Calu3 (cell line): ENCODE measurements at places on chromosomes 3 and 15. TPM values are rescaled to one million over a fixed set of nuclear protein-coding genes. Genes with fewer than 3 reads are reported as not detected.
A peak's percentile ranks its signal among the peaks of the same experiment; 100 is the strongest.

FAM43A gene
- total RNA-seq = 1.8 and 2.9 TPM in 2 replicates

TLR9 gene
- 0.14 and 0.27 TPM in 2 replicates for total RNA-seq

CLDN18 gene
- total RNA-seq = 0.85 and 3.3 TPM in 2 replicates

MYO9A gene
- total RNA-seq = 31.8 and 32.8 TPM in 2 replicates

CDHR4 gene
- not detected in 2 replicates for total RNA-seq

DNA sequence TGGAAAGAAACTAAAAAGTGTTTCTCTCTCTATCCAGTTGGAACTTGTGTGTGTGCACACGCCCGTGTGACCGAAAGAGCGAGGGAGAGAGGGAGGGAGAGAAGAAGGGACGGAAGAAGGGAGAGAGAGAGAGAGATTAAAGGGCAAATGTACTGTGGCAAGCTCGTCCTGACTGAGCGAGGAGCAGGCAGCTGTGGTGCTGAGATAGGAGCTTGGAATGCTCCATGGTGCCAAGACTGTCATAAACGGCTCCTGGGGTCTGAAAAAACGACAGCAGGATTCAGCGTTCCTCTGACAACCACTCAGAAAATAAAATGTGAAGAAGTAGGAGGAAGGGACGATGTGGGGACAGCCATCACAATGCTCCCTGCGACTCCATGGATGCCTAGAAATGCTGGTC, 276.0 kb downstream of the SV2B start:
- no peak for DNase-seq

DNA sequence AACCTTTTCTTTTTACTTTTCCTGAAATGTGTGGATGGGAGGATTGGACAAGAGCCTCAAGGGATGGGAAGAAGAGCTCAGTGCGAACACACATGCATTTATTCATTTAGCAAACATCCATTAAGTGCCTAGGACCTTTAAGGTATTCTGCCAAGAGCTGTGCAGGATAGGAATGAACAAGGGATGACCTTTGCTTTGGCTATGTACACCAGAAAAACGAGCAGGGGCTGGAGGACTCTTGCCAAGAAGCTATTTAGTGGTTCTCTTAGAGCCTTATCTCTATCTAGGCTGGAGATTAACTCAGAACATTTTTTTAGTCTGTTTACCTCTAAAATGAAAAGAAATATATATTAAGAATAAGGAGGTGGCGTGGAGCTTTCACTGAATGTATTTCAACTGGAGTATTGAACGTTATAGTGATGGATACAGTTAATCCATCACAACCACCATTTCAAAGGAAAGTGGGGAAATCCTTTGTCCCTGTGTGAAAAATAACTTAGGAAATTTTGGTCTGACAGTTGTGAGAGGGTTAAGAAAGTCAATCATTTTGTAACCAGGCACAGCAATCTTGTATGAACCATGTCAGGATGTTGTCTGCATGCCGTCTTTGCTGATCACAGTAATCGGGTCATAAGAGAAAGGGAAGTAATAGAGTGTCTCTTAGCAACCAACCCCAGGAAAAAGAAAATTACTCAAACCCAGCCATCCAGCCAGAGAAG, 279.0 kb downstream of the LPP start:
- DNase-seq = peak; percentile 34

DNA sequence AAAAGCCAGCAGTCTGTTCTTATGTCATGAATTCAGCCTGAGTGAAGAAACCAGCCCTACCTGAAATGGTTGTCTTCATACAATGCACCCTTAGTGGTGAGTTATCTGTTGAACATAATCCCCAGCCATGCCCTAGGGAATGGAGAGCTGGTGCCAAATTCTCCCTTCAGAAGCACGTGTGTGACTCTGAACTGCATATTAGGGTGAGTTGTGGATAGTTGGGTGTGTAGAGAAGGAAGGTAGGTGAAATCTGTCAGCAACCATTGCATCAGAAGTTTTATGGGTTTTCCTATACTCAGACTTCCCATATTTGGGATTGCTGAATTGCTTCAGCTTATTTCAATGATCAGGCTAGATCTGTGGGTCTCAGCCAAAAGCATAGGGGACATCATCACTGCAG, 46.5 kb upstream of the TP63 start:
- no peak for DNase-seq

DNA sequence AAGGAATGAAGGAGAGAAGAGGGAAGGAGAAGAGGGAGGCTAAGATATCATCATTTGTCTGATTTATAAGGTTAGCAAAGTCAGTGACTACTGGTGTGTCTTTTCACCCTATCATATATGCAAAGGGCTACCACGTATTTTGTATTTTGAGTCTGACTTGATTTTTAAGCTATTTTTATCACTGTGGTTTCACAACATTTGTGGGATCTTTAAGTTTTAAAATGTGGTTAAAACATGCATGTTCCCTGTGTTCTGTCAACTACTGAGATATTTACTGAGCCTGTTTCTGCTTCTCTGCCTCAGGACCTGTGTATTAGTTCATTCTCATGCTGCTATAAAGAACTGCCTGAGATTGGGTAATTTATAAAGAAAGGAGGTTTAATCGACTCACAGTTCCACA, 22.5 kb upstream of the SPTSSB start:
- no peak for DNase-seq

- DNase-seq = no peak
These were observed 281.4 kb upstream of the TLE3 start for GRCh38 chr15:70379134-70379533.

DNA sequence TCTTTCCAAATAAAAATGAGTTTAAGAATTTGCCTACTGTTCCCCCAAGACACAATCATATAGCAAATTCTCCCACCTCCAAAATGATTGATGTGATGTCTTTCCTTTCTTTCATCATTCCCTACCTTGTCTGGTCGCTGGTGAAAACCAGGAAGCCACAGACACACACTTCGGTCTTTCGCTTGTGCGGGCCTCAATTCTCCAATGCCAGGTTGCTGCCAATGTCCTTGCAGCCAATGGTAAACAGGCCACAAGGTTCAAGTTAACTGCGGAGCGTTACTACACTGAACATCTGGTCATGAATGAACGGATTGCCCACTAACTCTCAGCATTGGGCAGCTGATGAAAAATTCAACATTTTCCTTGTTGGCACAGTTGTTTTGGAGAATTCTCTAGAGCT, 192.2 kb downstream of the FOXP1 start:
- DNase-seq = no peak

- DNase-seq = no peak
These were observed 189.9 kb downstream of the AKAP13 start for GRCh38 chr15:85570336-85570735.

- DNase-seq = no peak
These were observed 4.2 kb upstream of the WNT5A start for GRCh38 chr3:55491296-55491816.

- no peak for DNase-seq
These were observed 83.4 kb downstream of the IL1RAP start for GRCh38 chr3:190597291-190597690.

DNA sequence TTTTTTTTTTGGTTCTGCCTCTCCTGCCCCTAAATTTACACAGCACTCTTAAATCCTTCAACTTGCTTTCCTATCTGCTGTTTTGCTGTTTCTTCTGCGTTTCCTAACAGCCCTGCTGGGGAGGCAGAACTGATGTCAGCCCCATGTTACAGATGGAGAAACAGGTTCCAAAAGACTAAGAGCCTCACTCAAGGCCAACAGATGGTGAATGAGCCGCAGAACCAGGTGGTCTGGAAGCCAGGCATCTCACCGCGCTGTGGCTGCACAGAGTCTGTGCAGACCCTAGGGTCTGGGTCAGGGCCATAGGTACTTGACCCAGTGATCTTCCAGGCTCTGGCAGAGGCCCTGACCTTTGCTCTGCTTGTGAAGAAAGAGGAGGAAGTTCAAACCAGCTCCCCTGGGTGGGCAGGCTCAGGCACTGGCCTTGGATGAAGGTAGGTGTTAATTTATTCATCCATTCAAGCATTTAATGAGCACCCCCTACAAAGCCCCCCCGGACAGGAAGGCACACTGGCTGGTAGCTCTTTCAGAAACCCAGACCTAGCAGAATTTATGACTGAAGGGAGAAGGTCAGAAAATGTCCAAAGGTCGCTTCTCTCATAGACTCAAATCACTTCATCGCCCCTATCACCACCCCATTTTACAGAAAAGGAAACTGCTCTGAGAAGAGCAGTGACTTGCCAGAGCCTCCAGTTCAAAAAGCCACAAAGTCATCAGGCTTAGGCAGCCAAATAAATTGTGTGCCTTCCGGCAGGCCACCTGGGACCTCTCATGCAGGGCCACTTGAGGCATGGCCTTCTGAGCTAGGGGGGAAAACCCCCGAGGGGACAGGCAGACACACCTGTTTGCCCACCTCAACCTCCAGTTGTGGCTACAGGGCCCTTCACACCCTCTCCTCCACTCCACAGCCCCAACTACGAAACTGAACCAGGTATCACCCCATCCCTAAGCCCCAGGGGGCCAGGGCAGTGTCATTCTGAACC, 2.7 kb downstream of the CHDH start:
- DNase-seq = no peak

DNA sequence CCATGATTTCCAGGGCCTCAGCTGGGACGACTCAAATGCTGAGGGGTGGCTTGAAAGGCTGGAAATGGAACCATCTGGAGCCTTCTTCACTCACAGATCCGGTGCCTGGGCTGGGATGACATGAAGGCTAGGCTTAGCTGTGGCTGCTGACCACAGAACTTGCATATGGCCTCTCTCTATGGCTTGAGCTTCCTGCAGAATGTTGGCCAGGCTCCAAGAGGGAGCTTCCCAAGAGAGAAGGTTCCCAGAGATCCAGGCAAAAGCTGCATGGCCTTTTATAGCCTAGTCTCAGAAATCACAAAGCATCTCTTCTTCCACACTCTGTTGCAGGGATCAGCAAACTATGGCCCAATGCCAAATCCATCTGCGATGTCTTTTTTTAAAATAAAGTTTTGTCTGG, 44.8 kb downstream of the GATM start:
- peak; percentile 26 for DNase-seq

DNA sequence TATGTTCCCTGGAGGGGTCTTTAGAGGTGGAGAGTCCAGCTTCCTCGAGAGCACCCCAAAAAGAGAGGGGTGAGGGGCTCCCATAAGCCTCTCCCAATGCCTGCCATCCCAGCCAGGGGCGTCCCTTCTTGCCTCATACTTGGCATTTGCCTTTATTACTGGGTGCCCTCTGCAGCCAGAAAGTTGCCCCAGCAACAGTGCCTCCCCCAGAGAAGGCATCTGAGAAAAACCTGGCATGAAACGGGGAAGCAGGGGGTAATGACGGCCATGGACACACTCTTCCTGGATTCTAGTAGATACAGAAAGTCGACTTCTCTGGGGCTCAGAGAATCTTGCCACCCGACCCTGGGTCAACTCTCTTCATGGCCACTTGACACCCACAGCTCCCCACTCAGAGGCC, 90.1 kb downstream of the PCSK6 start:
- no peak for DNase-seq

DNA sequence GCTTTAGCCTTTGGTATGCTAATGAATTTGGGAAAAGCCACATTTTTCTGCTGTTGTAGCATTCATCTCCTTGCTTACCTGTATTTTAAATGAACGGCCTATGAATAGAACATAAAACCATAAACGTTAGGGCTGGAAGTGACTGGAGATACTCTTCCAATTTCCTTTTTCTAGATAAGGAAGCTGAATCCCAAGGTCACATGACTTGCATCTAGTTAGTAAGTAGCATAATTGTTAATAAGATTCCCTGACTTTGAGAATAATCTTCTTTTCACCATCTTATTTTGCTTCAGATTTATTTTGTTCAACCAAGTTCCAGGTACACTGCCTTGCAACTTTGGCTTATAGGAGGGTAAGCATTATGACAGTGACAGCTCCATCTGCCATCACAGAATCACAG, 20.7 kb upstream of the EDEM1 start:
- DNase-seq = no peak

DNA sequence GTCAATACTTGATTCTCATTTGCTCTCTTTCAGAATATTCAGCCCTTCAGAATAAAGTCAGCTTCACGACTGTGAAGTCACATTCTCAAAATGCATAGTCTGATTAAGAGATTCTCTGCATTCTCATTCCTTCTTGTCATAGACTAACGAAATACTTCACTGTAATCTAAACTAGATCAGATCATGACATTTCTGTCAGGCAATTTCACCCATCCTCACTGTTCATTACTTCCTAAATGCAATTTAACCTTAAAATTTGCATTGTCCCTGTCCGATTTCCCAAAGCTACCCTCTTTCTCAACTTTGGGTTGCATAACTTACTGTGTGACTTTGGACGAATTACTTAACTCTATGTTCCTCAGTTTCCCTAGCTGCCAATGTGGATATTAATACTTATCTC, 6.2 kb downstream of the RPL22L1 start:
- DNase-seq = no peak
